ENCODE measurements at places on chromosomes 5 and 9. TPM values are rescaled to one million over a fixed set of nuclear protein-coding genes. Genes with fewer than 3 reads are reported as not detected.

Gene ANKRD34B
- total RNA-seq: not detected

Gene ELOVL7
- 0.09 TPM for total RNA-seq

Gene PLEKHG4B
- total RNA-seq: not detected

Gene TAF1L
- total RNA-seq: not detected

Gene ZNF484
- total RNA-seq: 10.5 TPM

Gene IFNB1
- total RNA-seq: not detected

Gene ADGRV1
- 0.18 TPM for total RNA-seq

Gene SLC34A3
- not detected for total RNA-seq

Gene HNRNPH1
- total RNA-seq: 471 TPM

Gene C9orf40
- total RNA-seq: 1.3 TPM

Gene FAXDC2
- total RNA-seq: 6.0 TPM

Gene TLR4
- 4.1 TPM for total RNA-seq

Gene C5
- 4.5 TPM for total RNA-seq

Gene SUB1
- total RNA-seq: 161 TPM

All from smooth muscle cell of bladder (primary cell).